ENCODE measurements at places on chromosomes 16 and 17. TPM values are rescaled to one million over a fixed set of nuclear protein-coding genes. Genes with fewer than 3 reads are reported as not detected.

Gene MXRA7
- 94.9 TPM for total RNA-seq

Gene HAS3
- total RNA-seq, result 1.1 TPM

Gene MSLN
- total RNA-seq, result 0.50 TPM

Gene HS3ST4
- total RNA-seq, result 0.69 TPM

Gene OR3A3
- not detected for total RNA-seq

Gene KRT36
- total RNA-seq, result not detected

All from progenitor cell of endocrine pancreas (in vitro differentiated cells).